Osteoblast (primary cell): ENCODE measurements at places on chromosomes 11 and 22. TPM values are rescaled to one million over a fixed set of nuclear protein-coding genes. Genes with fewer than 3 reads are reported as not detected.

DNA sequence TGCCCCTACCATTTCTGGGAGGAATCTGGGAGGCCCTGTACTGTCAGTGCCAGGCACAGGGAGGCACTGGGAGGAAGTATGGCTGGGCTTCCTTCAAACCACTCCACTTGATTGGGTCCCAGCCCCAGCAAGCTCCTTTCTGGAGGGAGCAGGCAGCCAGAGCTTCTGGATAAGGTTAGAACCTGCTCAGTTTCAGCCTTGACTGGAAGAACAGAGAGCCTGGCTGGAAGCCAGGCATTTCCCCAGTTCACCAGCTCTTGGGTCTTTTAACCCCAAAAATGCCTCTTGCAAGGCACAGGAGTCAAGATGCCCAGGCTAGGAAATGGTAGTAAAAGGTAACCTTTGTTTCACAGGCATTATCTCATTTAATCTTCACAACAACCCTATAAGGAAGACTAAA, 9.0 kb upstream of the KCTD14 start:
- H3K27me3 ChIP-seq, result no peaks in the 10 kb centered on the region
- peaks cover 4% of the 10 kb centered on the region for H3K4me1 ChIP-seq
- no peak overlapping the region for H3K27ac ChIP-seq
- H3K4me3 ChIP-seq, result no peak overlapping the region

The CABP7 gene
- total RNA-seq, result not detected in 2 replicates

The TENM4 gene
- 63.3 and 76.9 TPM in 2 replicates for total RNA-seq

The ISX gene
- not detected in 2 replicates for total RNA-seq

The ARHGAP8 gene
- 0.29 and 0.36 TPM in 2 replicates for total RNA-seq

The MS4A7 gene
- total RNA-seq, result under 0.01 and 0.36 TPM in 2 replicates

DNA sequence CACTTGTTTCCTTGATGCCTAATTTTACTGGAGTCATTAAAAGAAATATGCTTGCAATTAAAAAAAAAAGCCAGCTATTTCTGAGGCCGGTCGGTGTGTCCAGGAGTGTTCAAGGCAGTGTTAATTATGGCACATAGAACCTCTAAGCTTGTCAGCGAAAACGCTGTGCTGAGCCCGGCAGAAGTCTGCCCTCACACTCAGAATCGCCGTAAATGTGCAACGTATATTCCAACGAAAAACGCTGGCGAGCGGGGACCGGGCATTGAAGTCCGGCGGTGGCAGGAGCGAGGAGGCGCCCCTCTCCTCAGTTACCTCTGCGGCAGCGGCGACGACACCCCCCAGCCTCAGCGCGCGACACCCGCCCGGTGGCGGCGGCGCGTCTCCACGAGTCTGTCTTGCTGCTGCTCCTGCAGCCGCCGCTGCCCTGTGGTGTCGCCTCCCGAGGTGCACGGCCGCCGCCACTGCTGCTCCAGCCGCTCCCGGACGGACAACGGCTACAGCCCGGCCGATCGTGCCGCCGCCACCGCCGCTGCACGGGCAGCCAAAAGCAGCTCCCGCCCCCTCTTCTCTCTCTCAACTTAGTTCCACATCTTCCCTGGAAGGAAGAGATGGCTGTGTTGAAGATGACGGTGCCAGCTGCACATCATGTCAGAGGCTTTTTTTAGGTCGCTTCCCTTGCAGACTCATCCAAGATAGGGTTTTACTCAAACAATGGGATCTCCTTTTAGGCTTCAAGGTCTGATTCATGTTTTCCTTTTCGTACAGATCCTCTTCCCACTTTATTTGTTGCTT, 56.0 kb downstream of the JAM3 start:
- H3K4me3 ChIP-seq, result peak overlapping the region; percentile 76
- H3K27ac ChIP-seq, result peak overlapping the region; percentile 60
- peak; percentile 86 for DNase-seq
- no peaks in the 10 kb centered on the region for H3K36me3 ChIP-seq
- H3K4me1 ChIP-seq, result peaks cover 39% of the 10 kb centered on the region
- no peaks in the 10 kb centered on the region for H3K27me3 ChIP-seq

- no peak overlapping the region for H3K4me3 ChIP-seq
- H3K27me3 ChIP-seq, result no peaks in the 10 kb centered on the region
- no peak for DNase-seq
These were observed 37.9 kb upstream of the LMO1 start for GRCh38 chr11:8301622-8302021.

GRCh38 chr22:29815580-29815979, 22.5 kb downstream of the ASCC2 start:
- H3K36me3 ChIP-seq, result peaks cover 75% of the 10 kb centered on the region
- DNase-seq, result no peak
- no peak overlapping the region for H3K4me3 ChIP-seq
- H3K27me3 ChIP-seq, result no peaks in the 10 kb centered on the region
- H3K4me1 ChIP-seq, result peaks cover 4% of the 10 kb centered on the region
- no peak overlapping the region for H3K27ac ChIP-seq

GRCh38 chr22:46891382-46891951, 129.0 kb downstream of the TBC1D22A start:
- DNase-seq, result no peak
- H3K4me3 ChIP-seq, result no peak overlapping the region
- H3K36me3 ChIP-seq, result peaks cover 11% of the 10 kb centered on the region
- H3K27ac ChIP-seq, result no peak overlapping the region
- no peaks in the 10 kb centered on the region for H3K4me1 ChIP-seq

The NOX4 gene
- total RNA-seq, result 1.8 TPM in 2 replicates

DNA sequence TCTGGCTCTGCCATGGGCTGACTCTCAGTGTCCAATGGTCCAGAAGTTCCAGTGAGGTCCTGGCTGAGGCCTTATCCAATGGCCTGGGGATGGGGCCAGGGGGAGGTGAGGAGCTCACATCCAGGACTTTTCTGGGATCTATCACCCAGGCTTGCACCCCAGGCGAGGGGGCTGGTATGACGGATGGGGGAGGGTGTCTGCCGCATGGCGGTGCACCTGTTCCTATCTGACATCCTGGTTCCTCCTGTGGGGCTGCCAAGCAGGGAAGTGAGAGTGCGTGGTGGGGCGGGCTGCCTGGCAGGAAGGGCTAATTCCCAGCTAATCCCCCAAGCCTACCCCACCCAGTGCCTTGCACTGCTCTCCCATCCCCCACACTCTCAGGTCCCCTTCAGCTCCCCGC, 102.1 kb downstream of the NECTIN1 start:
- no peaks in the 10 kb centered on the region for H3K36me3 ChIP-seq
- H3K4me1 ChIP-seq, result peaks cover 11% of the 10 kb centered on the region

DNA sequence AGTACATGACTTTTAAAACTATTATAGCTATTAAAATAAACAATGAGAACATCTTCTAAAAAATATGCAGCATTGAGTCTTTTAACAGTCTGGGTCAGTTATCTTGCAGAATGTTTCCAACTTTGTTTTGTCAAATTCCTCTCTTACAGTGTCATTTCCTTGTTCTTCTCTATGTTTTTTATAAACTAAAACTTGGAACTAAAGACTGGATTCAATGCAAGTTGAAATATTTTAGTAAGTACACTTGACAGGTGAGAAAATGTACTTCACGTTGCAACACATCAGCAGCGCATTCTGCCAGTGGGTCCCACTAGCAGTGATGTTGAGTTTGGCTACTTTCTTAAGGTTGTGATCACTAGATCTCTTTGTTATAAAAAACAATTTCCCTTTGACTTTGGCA, 1407.6 kb upstream of the RAG2 start:
- H3K4me3 ChIP-seq, result no peak overlapping the region
- no peaks in the 10 kb centered on the region for H3K27me3 ChIP-seq
- DNase-seq, result no peak

- no peak for DNase-seq
- H3K4me3 ChIP-seq, result no peak overlapping the region
- H3K36me3 ChIP-seq, result peaks cover 86% of the 10 kb centered on the region
- H3K27me3 ChIP-seq, result no peaks in the 10 kb centered on the region
- H3K27ac ChIP-seq, result no peak overlapping the region
These were observed 36.9 kb downstream of the MORC2 start for GRCh38 chr22:30931541-30932300.

DNA sequence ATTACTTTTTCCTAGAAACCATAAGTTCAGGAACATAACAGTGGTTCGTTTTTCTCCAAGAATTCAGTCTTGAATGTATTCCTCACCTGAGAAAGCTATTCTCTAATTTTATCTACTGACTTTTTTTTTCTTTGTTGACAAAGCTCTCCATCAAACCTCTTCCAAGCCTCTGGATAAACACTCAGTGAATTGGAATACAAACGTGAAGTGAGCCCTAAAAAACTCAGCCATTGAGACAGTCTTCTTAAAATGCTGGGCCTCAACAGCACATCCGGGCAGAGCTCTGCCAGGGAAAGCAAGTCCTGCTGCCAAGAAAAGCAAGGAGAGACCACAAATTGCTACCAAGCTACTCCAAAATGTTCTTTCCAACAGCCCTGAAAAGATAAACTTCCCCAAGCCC, 7.7 kb upstream of the SLC1A2 start:
- peaks cover 37% of the 10 kb centered on the region for H3K4me1 ChIP-seq
- H3K36me3 ChIP-seq, result peaks cover 3% of the 10 kb centered on the region
- H3K27me3 ChIP-seq, result peaks cover 40% of the 10 kb centered on the region
- H3K4me3 ChIP-seq, result peak overlapping the region; percentile 3
- peak overlapping the region; percentile 29 for H3K27ac ChIP-seq

GRCh38 chr11:2834503-2835273, 50.9 kb downstream of the CDKN1C start:
- H3K27ac ChIP-seq, result no peak overlapping the region
- H3K4me3 ChIP-seq, result no peak overlapping the region

DNA sequence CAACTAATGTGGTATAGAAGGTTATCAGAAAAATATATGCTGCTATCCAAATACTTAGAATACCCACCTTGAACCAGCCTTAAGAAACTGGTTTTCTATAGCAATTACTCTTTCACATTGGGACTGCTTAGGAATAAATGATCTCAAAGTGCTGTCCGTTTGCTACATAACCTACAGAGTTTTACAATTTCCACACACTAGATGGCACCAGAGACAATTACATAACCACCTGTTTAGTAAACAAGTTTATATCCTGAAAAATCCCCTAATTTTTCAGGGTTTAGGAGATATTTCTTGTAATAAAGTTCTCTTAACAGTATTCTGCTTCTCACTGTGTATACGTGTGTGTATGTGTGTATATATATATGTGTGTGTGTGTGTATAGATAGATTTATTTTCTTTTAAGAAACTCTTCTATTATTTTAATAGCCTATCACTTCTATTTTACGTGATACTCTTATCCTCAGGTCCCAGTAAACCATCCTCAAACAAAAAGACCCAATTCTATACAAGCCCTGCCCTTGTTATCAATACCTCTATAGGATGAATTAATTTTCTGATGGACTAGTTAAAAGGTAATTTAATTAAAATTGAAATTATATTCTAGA, 6.7 kb upstream of the OR5I1 start:
- H3K4me1 ChIP-seq, result no peaks in the 10 kb centered on the region
- no peak overlapping the region for H3K27ac ChIP-seq
- DNase-seq, result no peak

The TEAD1 gene
- 166 and 176 TPM in 2 replicates for total RNA-seq

The GAL gene
- total RNA-seq, result not detected in 2 replicates

The MRGPRE gene
- total RNA-seq, result under 0.01 TPM in 1 of 2 replicates, not detected in the other

DNA sequence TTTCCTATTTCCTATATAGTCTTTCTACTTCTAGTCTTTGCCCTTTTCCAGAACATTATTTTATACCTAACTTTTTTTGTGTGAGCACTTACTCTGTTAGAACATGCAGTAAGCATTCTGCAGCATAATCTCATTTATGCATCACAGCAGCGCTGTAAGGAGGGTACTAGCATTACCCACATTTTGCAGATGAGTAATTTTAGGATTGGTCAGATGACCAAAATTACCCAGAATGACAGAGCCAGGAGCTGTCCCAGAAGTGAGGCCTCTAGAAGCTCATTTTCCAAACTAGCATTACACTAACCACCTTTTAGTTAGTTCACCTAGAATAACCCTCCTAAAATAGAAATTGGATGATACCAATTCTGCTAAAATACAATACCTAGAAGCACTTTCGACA, 47.1 kb upstream of the ARHGAP32 start:
- H3K4me1 ChIP-seq, result no peaks in the 10 kb centered on the region
- H3K36me3 ChIP-seq, result no peaks in the 10 kb centered on the region
- no peak overlapping the region for H3K4me3 ChIP-seq
- H3K27ac ChIP-seq, result no peak overlapping the region
- H3K27me3 ChIP-seq, result no peaks in the 10 kb centered on the region

The CABP4 gene
- not detected in 2 replicates for total RNA-seq

The MRGPRX4 gene
- total RNA-seq, result not detected in 2 replicates

- no peak overlapping the region for H3K27ac ChIP-seq
- H3K36me3 ChIP-seq, result no peaks in the 10 kb centered on the region
- peaks cover 46% of the 10 kb centered on the region for H3K27me3 ChIP-seq
- DNase-seq, result peak; percentile 93
- peak overlapping the region; percentile 65 for H3K4me3 ChIP-seq
These were observed 89.2 kb downstream of the PLEKHA7 start for GRCh38 chr11:16924826-16925560.

- H3K36me3 ChIP-seq, result no peaks in the 10 kb centered on the region
- no peak overlapping the region for H3K27ac ChIP-seq
- H3K4me3 ChIP-seq, result no peak overlapping the region
- no peak for DNase-seq
- no peaks in the 10 kb centered on the region for H3K4me1 ChIP-seq
These were observed 502.1 kb downstream of the SOX6 start for GRCh38 chr11:15854245-15854644.

The RASL10A gene
- not detected in 2 replicates for total RNA-seq

The HBE1 gene
- not detected in 2 replicates for total RNA-seq

DNA sequence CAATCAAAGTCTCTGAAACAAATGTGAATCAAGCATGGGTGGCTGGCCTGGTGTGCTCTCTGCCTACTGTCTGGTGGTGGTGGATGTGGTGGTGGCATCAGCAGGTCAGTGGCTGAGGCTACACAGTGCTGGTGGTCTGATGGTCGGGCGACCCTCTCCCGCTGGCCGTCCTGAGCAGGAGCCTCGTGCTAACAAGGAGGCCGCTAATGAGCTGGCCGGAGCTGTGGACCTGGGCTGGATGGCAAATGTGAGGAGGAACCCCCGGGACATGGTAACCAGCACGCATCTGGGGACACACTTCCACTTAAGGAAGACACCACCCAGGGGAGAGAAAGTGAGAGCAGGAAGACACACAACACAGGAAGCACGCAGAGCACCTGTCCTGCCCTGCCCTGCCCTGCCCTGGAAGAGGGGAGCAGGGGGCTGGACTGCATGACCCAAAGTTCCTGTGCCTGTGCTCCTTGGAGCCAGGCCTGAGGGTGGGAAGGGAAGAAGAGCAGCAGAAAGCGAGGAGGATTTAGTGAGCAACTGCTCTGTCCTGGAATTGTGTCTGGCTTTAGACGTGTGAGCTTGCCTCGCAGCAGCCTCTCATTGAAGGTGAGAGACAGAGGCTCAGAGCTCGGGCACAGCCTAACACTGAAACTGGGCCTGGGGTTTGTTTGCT, 23.7 kb downstream of the SLC37A2 start:
- no peaks in the 10 kb centered on the region for H3K27me3 ChIP-seq
- H3K4me3 ChIP-seq, result no peak overlapping the region
- no peak overlapping the region for H3K27ac ChIP-seq
- peaks cover 22% of the 10 kb centered on the region for H3K4me1 ChIP-seq
- H3K36me3 ChIP-seq, result no peaks in the 10 kb centered on the region

The DUSP8 gene
- under 0.01 TPM in 2 replicates for total RNA-seq

DNA sequence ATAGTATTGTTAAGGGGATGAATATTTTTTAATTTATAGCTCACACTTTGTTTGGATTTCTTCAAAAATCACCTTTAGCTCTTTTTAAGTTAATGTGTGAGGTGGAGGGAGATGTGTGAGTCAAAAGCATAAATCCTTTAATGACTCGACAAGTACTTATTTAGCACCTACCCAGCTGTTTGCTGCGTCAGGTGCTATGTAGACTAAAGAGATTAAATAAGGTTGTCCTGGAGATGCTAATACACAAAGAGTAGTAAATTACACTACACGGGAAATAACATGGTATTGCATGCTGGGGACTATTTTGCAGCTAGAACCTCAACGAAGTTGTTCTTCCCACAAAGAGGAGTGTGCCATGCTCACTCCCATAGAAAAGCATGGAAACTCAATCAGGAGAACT, 583.3 kb upstream of the TENM4 start:
- H3K4me1 ChIP-seq, result no peaks in the 10 kb centered on the region
- no peak for DNase-seq
- no peak overlapping the region for H3K4me3 ChIP-seq
- no peak overlapping the region for H3K27ac ChIP-seq
- no peaks in the 10 kb centered on the region for H3K27me3 ChIP-seq
